ENCODE measurements at places on chromosomes 2 and 18. TPM values are rescaled to one million over a fixed set of nuclear protein-coding genes. Genes with fewer than 3 reads are reported as not detected.
A peak's percentile ranks its signal among the peaks of the same experiment; 100 is the strongest.

DNA sequence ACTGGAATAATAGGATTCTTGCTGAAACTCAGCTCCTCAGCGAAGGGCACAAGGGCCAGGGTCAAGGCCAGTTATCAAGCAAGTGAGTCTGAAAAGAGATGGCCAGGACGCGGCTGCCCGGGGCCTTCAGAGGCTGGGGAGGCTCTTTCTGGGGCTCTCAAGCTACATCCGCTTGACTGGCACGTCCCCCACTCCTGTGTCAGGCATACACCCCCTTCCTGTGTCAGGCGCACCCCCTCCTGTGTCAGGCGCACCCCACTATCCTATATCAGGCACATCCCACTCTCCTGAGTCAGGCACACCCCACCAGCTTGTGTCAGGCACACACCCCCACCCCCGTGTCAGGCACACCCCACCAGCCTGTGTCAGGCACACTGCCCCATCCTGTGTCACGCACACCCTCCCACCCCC is 91.8 kb downstream of the TPO start:
- H3K4me1 ChIP-seq, result no peaks in the 10 kb centered on the region
- no peaks in the 10 kb centered on the region for H3K27me3 ChIP-seq
- DNase-seq, result peak; percentile 55
- H3K36me3 ChIP-seq, result no peaks in the 10 kb centered on the region

DNA sequence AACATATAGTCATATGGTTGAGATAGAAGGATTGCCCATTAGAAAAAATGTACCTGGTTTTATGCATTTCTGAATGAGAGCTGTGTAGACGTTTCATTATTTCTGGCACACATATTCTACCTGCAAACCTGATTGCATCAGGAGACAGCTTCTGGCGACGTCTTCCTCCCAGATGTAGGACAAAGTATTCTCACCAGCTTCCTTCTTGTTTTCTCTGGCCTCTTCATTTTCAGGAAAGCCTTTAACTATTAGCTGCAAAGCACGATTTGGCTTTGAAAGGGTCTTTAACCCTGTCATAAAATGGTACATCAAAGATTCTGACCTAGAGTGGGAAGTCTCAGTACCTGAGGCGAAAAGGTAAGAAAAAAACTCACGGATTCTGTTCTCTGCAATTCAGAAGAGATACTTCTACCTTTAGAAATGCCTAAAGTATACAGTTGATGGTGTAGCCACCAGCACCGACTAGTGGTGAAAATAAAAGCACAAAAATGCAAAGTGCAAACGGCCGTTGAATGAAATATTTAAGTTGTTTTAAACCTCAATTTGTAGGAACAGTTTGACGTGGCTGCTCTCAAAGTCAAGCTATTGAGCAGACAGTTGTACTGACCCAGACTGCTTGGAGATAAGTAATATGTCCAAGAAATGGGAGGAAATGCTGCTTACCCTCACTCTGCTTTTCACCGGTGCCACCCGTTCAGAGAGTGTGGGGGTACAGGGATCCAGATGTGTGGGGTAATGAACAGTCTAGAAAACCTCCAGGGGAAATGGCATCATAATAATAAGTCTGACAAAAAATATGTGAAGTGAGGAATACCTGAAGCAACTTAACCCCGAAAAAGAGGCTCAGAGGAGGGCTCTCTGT is 20.2 kb downstream of the IL18RAP start:
- H3K27me3 ChIP-seq, result no peaks in the 10 kb centered on the region
- no peaks in the 10 kb centered on the region for H3K4me1 ChIP-seq
- H3K27ac ChIP-seq, result no peak overlapping the region
- no peak overlapping the region for H3K4me3 ChIP-seq
- H3K36me3 ChIP-seq, result no peaks in the 10 kb centered on the region
- no peak for DNase-seq

DNA sequence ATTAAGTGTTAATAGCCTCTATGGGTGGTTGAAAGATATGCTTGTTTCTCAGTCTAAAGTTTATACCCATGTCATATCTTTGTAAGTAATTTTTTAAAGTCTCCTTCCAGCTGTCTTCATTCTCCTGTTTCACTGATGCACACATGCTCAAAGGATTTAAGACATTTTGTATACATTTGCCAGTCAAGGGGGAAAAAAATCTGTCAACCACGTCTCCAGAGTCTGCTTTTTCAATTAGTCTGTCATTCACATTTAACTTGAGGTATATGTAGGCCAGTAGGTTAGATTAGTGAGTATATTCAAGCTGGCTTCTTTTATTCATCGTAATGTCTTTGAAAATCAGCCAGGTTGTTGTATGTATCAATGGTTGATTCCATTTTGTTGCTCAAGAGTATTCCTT is 193.5 kb downstream of the MCFD2 start:
- peaks cover 27% of the 10 kb centered on the region for H3K4me1 ChIP-seq
- H3K27me3 ChIP-seq, result no peaks in the 10 kb centered on the region
- no peak overlapping the region for H3K27ac ChIP-seq
- no peak for DNase-seq
- H3K4me3 ChIP-seq, result no peak overlapping the region
- H3K36me3 ChIP-seq, result no peaks in the 10 kb centered on the region

The FIGN gene
- 6.5 TPM for total RNA-seq

- no peak overlapping the region for H3K27ac ChIP-seq
- peaks cover 16% of the 10 kb centered on the region for H3K4me1 ChIP-seq
- DNase-seq, result no peak
- H3K36me3 ChIP-seq, result no peaks in the 10 kb centered on the region
- H3K4me3 ChIP-seq, result no peak overlapping the region
- no peaks in the 10 kb centered on the region for H3K27me3 ChIP-seq
Measured at GRCh38 chr18:48374423-48375149, 34.6 kb downstream of the ZBTB7C start.

GRCh38 chr2:70826696-70827350 is 6.4 kb upstream of the CLEC4F start:
- H3K27ac ChIP-seq, result no peak overlapping the region
- no peak overlapping the region for H3K4me3 ChIP-seq
- H3K4me1 ChIP-seq, result no peaks in the 10 kb centered on the region
- no peak for DNase-seq

GRCh38 chr2:12498286-12498685 is 218.4 kb upstream of the TRIB2 start:
- no peak overlapping the region for H3K4me3 ChIP-seq
- peaks cover 7% of the 10 kb centered on the region for H3K4me1 ChIP-seq
- no peak for DNase-seq
- no peak overlapping the region for H3K27ac ChIP-seq
- H3K27me3 ChIP-seq, result no peaks in the 10 kb centered on the region

GRCh38 chr2:20469595-20469994 is 22.7 kb downstream of the RHOB start:
- no peak overlapping the region for H3K27ac ChIP-seq
- H3K4me3 ChIP-seq, result no peak overlapping the region
- H3K27me3 ChIP-seq, result no peaks in the 10 kb centered on the region

The EPB41L3 gene
- total RNA-seq, result 68.9 TPM

DNA sequence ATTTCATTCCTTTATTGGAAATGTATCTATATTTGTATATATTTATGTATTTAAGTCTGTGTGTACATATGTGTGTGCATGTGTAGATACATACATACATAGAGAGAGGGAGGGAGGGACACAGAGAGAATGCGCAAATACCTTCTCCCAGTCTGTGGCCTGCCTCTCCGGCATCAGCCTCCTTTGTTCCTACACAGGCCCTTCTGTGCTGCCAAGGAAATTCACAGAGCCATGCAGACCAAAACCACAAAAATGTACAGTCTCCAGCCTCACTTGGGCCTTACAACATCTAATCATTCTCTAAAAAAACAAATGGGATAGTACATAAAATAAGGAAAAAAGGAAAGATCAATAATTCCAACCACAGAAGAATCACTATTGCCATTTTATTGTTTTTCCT is 8.8 kb upstream of the CRACDL start:
- no peak overlapping the region for H3K4me3 ChIP-seq
- no peak overlapping the region for H3K27ac ChIP-seq
- H3K27me3 ChIP-seq, result no peaks in the 10 kb centered on the region
- no peaks in the 10 kb centered on the region for H3K4me1 ChIP-seq

GRCh38 chr18:49795612-49796552 is 17.5 kb downstream of the ACAA2 start:
- no peaks in the 10 kb centered on the region for H3K27me3 ChIP-seq
- no peak overlapping the region for H3K4me3 ChIP-seq
- DNase-seq, result no peak
- peaks cover 62% of the 10 kb centered on the region for H3K36me3 ChIP-seq

GRCh38 chr18:9333441-9334328 is 888 bp upstream of the TWSG1 start:
- peak overlapping the region; percentile 87 for H3K4me3 ChIP-seq
- peaks cover 6% of the 10 kb centered on the region for H3K4me1 ChIP-seq
- H3K27me3 ChIP-seq, result no peaks in the 10 kb centered on the region
- DNase-seq, result no peak

GRCh38 chr2:26692897-26693849 is 651 bp downstream of the KCNK3 start:
- peak overlapping the region; percentile 47 for H3K27ac ChIP-seq
- H3K36me3 ChIP-seq, result no peaks in the 10 kb centered on the region

DNA sequence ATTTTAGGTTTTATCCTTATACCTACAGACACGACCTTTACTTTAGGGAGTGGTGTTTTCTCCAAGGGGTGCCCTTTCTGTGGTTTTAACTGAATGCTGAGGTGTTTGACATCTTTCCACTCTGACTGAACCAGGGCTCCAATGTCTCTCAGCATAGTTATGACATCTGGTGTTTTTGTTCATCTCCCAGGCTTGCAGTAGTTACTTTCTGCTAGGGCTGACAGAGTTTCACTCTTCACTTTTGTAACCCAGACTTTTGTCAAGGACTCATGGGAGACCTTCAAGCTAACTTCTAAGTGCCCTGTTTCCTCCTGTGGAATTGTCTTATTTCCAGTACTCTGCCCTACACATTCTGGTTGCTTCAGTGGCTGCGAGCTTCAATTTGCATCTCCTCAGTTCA is 103.1 kb downstream of the CCDC85A start:
- no peaks in the 10 kb centered on the region for H3K36me3 ChIP-seq
- H3K4me1 ChIP-seq, result no peaks in the 10 kb centered on the region
- no peak for DNase-seq
- no peaks in the 10 kb centered on the region for H3K27me3 ChIP-seq

DNA sequence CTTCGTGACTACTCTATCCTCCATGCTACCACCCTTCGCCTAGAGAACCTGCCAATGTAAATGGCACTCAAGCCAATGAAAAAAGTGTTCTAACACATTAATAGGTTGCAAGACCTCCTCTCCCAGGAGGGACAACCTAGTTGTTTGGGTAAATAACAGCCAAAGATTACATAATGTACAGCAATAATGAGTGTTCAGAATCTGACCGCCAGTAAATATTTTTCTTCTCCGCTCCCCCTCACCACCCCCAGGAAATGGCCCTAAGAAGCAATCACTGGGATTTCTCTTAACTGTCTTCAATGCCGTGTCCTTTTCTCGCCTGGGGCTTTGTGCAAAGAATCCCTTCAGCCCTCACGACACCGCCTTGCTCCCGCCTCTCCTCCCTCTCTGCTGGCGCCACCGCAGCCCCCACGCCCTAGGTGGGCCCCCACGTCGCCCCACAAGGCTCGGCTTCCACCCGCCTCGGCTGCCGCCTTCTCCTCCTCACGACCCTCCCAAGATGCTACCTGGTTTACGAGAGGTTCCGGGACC is 458 bp downstream of the HYCC2 start:
- peak overlapping the region; percentile 92 for H3K4me3 ChIP-seq
- H3K27me3 ChIP-seq, result no peaks in the 10 kb centered on the region
- no peak for DNase-seq
- no peaks in the 10 kb centered on the region for H3K36me3 ChIP-seq
- H3K4me1 ChIP-seq, result peaks cover 34% of the 10 kb centered on the region

DNA sequence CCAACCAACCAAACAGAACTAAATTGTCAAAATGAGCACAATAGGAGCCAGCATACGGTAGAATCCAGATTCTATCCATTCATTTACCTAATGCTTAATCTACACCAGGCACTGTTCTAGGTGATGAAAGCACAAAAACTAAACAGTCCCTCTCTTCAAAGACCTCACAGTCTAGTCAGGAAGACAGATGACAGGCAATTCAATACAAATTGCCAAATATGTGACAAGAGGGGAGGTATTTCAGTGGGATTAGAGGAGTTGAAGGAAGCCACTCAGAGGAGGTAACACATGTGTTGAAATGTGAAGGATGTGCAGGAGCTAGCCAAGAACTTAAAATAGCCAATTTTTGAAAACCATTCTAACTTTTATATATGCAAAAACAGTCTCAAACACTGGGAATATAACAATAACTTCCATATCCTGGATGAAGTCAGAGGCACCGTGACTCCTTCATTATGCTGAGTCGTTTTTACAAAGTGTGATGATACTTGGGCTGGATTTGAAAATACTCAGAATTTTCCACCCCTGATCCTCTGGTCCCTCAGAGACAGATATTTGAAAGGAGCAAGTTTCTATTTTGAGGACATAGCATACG is 204.9 kb downstream of the PID1 start:
- no peaks in the 10 kb centered on the region for H3K36me3 ChIP-seq
- H3K4me3 ChIP-seq, result no peak overlapping the region
- H3K27ac ChIP-seq, result no peak overlapping the region
- DNase-seq, result no peak
- no peaks in the 10 kb centered on the region for H3K27me3 ChIP-seq
- no peaks in the 10 kb centered on the region for H3K4me1 ChIP-seq

DNA sequence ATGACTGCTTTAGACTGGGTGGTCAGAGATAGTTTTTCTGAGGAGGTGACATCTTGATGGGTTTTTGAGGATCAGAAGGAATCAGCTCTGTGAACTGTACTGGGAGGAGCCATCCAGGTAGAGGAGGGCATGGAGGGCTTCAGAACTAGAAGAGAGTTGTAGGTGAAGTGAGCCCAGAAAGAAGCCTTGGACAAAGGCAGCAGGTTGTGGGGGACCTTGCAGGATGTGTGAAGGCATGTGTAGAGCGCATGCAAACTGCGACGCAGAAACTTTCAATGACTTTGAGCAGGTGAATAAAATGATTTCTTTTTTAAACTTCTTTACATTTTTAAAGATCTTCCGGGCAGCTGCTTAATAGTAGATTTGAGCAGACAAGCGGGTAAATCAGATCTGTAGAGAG is 83.9 kb upstream of the SIX2 start:
- no peaks in the 10 kb centered on the region for H3K36me3 ChIP-seq
- no peak for DNase-seq
- no peak overlapping the region for H3K27ac ChIP-seq
- H3K4me3 ChIP-seq, result no peak overlapping the region
- no peaks in the 10 kb centered on the region for H3K4me1 ChIP-seq

GRCh38 chr2:8625399-8626300 is 56.2 kb upstream of the ID2 start:
- no peak overlapping the region for H3K27ac ChIP-seq
- H3K36me3 ChIP-seq, result no peaks in the 10 kb centered on the region
- H3K4me3 ChIP-seq, result no peak overlapping the region
- H3K27me3 ChIP-seq, result no peaks in the 10 kb centered on the region

GRCh38 chr2:121388371-121388770 is 103.4 kb upstream of the TFCP2L1 start:
- no peak overlapping the region for H3K4me3 ChIP-seq
- H3K4me1 ChIP-seq, result no peaks in the 10 kb centered on the region
- no peak overlapping the region for H3K27ac ChIP-seq
- H3K36me3 ChIP-seq, result peaks cover 51% of the 10 kb centered on the region
- H3K27me3 ChIP-seq, result no peaks in the 10 kb centered on the region

GRCh38 chr2:99701503-99701902 is 211.7 kb upstream of the REV1 start:
- no peak overlapping the region for H3K27ac ChIP-seq
- H3K36me3 ChIP-seq, result no peaks in the 10 kb centered on the region
- DNase-seq, result no peak
- no peaks in the 10 kb centered on the region for H3K4me1 ChIP-seq

- no peak overlapping the region for H3K4me3 ChIP-seq
- no peak for DNase-seq
- no peaks in the 10 kb centered on the region for H3K4me1 ChIP-seq
- no peaks in the 10 kb centered on the region for H3K27me3 ChIP-seq
- H3K27ac ChIP-seq, result no peak overlapping the region
Measured at GRCh38 chr18:39661856-39662366, 2096.3 kb upstream of the CELF4 start.
